DMS79 treated with DMSO at 0.1 percent for 48 hours (cell line): ENCODE measurements at places on chromosomes 5 and 9.

DNA sequence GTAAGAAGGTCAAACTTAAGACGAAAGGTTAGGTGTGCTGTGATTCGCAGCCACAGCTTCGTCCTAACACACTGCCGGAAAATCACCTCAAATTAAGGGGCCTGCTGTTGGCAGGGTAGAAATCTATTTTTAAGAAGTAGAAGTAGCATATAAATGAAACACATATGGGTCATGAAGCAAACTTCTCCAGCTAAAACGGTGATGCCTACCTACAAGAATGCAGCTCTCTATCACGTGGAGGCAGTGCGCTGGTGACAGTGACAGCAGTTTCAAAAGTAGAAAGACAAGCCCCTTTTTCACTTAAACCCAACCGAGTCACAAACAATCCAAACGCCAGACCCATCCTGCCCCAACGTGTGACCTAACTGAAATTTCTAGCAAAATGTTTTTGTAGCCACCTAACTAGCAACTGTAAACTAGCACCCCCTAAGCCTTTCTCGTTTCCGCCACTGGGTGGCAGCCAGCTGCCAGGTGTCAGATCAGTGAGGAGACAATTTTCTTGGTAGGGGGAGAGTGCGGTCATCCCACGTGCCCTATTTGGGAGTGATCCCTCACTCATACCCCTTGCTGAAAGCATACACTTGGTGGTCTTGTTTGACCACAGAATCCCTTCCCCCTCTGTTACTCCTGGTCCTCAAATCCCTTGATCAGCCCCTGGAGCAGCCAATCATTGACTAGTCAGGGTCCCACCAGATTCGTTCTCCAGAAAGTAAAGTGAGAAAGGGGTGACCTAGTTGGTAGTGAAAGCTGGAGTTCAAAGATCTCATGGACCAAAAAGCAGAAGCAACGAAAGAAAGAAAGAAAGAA is 71.8 kb upstream of the MAMDC2 start:
- DNase-seq = peak; percentile 5

DNA sequence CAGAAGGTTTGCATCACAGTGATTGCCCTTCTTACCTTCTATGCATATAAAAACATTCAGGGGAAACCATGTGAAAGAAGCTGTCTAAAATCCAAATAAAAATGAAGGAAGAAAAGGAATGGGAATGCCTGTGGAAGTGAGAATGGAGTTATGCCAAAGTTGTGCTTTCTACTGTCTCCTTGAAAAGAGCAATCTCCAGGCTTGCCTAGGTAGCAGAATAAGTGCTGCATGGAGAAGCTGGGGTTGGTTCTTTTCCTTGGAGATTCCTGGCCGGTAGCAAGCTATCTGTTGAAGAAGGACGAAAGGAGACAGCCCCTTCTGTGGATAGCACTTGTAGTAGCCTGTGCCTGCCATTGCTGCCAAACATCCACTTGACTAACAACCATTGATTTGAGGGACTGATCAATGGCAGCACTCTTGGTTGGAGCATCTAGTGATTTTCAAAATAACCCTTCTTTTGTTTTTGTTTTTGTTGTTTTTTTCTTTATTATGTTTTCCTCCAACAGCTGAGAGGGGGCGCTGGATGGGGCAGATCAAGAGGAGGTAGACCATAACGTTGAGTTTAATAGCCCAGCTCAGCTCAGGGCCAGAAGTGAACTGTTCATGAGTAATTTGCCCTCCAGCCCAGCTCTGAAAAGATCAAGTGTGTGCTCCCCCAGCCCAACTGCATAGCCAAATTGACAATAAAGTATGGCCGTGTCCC is 1.6 kb downstream of the PLCXD3 start:
- DNase-seq = no peak

DNA sequence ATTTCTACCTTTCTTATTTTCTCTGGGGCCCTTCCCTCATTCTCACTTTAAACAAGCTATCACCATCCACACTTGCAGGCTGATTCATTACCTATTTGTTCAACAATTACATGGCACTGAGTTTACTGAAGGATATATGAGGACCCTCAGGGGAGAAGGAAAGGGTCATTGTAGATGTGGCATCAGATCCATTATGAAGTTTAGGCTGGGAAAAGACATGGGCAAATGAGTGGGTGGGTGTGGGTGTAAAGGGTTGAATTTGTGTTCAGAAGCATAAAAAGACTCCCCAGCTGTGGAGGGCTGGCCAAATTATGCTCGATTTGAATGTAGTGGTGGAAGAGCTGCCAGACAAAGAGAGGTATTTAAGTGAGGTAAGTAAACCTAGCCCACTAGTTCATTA is 55.9 kb upstream of the MTAP start:
- no peak for DNase-seq

DNA sequence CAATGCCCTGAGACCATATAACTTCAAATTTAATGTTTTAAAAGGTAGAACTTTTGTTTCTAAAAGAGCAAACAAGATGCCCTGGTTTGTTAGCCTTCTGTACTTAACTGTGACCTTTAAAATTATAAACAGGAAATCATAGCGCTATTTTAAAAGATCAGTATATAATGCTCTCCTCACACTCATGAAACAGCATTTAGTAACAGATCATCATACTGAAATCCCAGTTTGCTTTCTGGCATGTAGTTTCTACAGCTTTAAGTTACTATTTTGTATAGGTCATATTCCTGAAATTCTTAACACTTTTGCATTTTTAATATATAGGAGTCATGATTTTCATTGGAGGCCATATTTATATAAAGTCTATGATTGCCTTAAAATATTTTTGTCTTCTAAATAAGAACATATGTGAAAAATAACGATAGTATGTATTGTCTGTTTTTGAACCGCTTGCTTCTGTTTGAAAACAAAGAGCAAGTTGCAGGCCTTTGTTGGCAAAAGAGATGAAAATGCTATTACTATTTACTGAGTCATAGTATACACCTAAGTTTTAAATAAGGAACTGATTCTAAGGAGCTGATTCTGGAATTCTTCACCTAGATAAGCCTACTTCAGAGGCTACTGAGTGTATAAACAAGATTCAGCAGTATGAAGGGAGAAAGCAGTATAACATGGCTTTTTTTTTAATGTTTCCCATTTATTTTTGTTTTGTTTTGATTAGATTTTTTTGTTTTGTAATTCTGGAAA is 20.5 kb downstream of the SRFBP1 start:
- DNase-seq = no peak

- no peak for DNase-seq
Observed at GRCh38 chr5:178339272-178339671, 106.7 kb upstream of the PHYKPL start.

DNA sequence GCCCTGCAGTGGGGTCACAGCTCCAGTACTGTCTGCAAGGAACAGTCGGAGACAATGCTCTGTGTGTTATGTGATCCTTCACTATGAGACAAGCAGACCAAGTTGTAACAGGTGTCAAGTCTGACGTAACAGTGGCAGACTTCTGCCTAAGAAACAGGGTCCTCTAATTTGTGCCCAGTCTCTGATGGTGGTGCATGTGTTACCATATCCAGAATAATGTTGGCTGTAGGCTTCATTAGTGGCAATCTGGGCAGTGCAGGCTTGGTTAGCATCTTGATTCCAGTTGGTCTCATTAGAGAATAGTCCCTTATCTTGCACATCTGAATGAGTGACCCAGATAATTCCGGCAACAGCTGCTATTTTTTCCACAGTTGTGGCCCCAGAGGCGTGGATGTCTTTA is 33.8 kb downstream of the ZNF131 start:
- no peak for DNase-seq

GRCh38 chr5:72673180-72673579 is 143.3 kb upstream of the TNPO1 start:
- no peak for DNase-seq

DNA sequence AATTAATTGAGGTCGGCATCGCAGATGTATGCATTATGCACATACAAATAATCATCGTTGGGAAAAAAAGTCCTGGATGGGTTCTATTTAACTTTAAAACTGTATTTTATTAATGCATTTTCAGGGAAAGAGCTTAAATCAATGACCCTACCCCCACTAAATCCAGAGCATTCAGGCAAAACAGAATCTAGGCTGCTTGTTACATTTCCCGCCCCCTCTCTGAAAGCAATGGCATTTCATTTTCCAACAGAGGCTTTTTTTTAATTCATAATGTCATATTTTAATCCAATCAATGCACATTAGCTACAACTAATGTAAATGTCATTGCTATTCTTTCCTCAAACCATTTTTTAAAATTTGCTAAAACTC is 117.4 kb upstream of the GRIA1 start:
- DNase-seq = no peak

DNA sequence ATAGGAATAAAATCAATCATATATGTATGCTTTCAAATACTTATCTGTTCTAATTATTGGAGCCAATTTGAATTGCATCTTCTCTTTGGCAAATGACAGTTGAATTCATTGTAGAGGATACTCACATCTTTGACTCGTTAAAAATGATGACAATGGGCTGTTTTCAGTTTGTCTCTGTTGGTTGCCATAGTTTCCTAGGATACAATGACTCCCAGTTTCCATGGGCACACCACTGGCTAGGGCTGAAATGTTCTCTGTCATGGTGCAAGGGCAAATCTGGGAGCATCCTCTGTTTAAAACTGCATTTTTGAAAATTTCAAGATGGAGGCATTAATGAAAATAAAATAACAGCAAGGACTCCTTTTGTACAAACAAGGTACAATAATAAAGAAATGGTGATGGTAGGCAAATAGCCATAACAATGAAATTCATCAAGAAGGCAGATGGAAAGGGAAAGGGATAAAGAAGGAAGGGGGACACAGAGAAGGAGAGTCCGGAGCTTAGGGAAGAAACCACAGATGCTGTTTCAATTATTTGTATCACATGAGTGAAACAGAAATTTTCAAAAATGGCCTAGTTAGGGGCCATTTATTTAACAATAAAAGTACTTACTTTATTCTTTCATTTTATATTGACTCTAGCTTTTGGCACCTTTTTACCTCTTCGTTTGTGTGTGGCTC is 378.8 kb upstream of the SEMA6A start:
- DNase-seq = no peak

GRCh38 chr5:81853030-81853357 is 102.1 kb upstream of the SSBP2 start:
- no peak for DNase-seq

DNA sequence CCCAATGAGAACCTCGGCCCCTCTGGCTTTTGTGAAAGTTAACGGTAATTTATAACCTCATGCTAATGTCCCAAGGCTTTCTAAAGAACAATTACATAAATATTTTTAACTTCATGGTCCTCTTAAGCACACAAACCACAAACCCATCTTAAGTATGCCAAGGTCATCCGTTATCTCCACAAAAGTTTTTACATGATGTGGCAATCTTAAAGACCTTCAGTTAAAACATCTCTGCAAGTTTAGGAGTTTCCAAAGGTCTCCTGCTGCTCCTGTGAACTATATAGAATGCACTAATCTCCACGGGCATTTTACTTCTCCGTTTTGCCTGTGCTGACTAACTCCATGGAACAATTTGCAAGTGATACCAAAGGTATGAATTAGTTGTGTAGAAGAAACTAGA is 228.2 kb downstream of the TLE1 start:
- DNase-seq = no peak

- no peak for DNase-seq
Observed at GRCh38 chr9:108166519-108166918, 677.0 kb upstream of the KLF4 start.

- DNase-seq = peak; percentile 88
Observed at GRCh38 chr9:121280715-121281613, 13.0 kb downstream of the GSN start.

GRCh38 chr5:138241688-138242571 is 28.8 kb upstream of the CDC23 start:
- no peak for DNase-seq

DNA sequence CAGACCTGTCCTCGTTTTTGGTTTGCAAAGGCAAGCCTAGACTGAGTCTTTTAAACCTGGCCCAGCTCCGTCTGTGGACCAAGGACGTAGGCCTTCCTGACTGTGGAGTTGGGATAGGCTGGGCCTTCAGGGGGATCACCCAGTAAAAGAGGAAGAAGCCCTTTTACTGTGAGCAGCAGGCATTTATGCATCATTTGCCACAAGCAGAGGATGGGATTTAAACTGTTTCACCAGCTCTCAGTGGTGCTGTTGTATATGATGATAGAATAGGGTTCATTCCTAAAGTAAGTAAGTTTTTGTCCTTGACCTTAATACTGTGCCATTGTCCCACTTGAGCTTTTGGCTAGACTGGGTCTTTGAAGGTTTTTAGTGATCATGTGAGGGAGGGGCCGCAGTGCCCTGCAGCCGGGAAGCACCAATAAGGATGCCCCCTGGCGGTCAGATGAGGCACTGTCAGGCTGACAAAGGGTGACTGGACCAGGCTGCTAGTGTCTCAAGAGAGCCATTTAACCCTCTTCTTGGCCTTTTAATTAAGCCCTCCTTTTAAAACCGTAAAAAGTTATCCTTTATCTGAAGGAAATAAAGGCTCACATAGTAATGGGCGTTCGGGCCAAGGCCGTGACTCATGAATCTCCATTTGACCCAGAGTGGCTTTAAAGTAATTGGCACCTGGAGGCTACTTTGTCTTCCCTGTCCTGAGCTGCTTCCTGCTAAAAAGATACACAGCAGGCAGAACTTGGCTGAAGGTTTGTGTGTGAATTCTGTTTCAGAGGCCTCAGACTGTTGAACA is 74.0 kb downstream of the UBAP1 start:
- DNase-seq = no peak

GRCh38 chr9:69178583-69179011 is 4.5 kb downstream of the TJP2 start:
- DNase-seq = no peak
